ENCODE measurements at places on chromosomes 5 and 9.

- no peak for DNase-seq
Observed at GRCh38 chr5:93582167-93582462, 907 bp upstream of the NR2F1 start.

GRCh38 chr5:132180134-132180745 is 47.4 kb downstream of the P4HA2 start:
- peak; percentile 32 for DNase-seq

- DNase-seq = no peak
Observed at GRCh38 chr9:107269681-107270080, 13.4 kb upstream of the RAD23B start.

- no peak for DNase-seq
Observed at GRCh38 chr5:147490989-147491388, 18.9 kb downstream of the DPYSL3 start.

DNA sequence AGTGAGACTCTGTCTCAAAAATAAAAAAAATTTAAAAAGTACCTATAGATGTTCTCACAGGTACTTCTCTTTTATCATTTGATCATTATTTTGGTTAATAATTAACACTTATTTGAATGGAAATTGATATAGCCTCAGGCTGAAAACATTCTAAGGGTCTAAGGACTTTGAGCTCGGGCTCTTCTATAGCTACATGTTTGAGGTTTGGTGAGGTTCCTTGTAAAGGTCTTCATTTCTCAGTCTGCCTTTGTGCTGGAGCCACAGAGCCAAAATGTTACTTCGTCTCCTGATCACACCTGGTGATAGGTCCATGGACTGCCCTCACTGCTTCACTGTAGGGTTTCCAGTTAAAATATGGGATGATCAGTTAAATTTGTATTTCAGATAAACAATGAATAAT is 22.6 kb downstream of the ARHGEF37 start:
- no peak for DNase-seq
